Naive thymus-derived CD4-positive, alpha-beta T cell (primary cell): ENCODE measurements at places on chromosomes 3 and 15. TPM values are rescaled to one million over a fixed set of nuclear protein-coding genes. Genes with fewer than 3 reads are reported as not detected.

PARP15 gene
- total RNA-seq: 70.7 TPM

OR5H2 gene
- total RNA-seq: not detected in 2 replicates

TPRA1 gene
- total RNA-seq: 13.6 TPM

GOLGA8M gene
- 13.5 TPM for total RNA-seq

SUSD5 gene
- not detected for total RNA-seq

RLBP1 gene
- not detected for total RNA-seq

NEK10 gene
- 0.64 TPM for total RNA-seq

FBXL22 gene
- total RNA-seq: 3.3 TPM

GJD2 gene
- total RNA-seq: not detected

GOLGA6A gene
- total RNA-seq: 0.29 TPM

SLC12A1 gene
- total RNA-seq: not detected

DNA sequence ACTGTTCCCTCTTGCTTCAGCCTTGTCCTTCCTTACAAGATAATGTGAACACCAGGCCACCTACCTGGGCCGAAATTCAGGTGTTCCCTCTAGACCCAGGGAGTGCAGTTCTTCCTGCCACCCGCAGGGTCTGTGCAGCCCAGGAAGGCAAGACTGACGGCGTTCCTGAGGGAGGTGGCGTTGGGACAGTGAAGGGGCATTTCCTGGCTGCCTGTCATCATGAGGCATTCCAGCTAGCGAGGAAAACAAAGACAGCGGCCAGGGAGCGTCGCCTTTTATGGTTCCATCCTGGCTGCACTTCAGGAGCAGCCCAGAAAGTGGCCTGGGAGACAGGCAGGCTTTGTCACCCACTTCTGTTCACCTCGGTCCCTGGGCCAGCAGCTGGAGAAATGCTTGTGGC, 84.8 kb upstream of the WNT5A start:
- H3K27me3 ChIP-seq: no peaks in the 10 kb centered on the region
- H3K4me3 ChIP-seq: no peak overlapping the region
- H3K27ac ChIP-seq: no peak overlapping the region
- DNase-seq: no peak
- H3K4me1 ChIP-seq: no peaks in the 10 kb centered on the region
- no peaks in the 10 kb centered on the region for H3K36me3 ChIP-seq

GRCh38 chr15:97730315-97730714, 230.2 kb upstream of the ARRDC4 start:
- no peak overlapping the region for H3K4me3 ChIP-seq
- no peak overlapping the region for H3K27ac ChIP-seq
- no peaks in the 10 kb centered on the region for H3K36me3 ChIP-seq
- no peaks in the 10 kb centered on the region for H3K27me3 ChIP-seq
- no peaks in the 10 kb centered on the region for H3K4me1 ChIP-seq

DNA sequence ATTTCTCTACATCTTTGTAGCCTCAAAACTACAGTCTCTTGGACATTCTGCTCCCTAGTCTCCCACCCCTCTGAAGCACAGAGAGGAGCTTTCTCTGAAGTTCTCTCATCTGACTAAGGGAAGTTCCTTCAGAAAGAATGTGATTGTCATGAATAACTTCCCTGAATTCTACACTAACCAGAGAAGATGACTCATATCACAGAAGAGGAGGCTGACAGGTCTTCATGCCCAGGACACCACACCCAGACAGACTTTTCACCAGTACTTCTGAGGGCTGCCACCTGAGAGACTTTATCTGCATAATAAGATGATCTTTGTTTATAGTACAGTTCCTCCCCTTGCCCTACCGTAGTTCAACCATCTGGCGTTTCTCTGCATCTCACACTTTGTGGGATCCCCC, 52.8 kb downstream of the CDIN1 start:
- H3K36me3 ChIP-seq: no peaks in the 10 kb centered on the region
- no peaks in the 10 kb centered on the region for H3K27me3 ChIP-seq
- no peak overlapping the region for H3K4me3 ChIP-seq
- H3K27ac ChIP-seq: no peak overlapping the region

GRCh38 chr15:49168016-49168415, 2.0 kb upstream of the GALK2 start:
- H3K36me3 ChIP-seq: no peaks in the 10 kb centered on the region
- H3K27me3 ChIP-seq: no peaks in the 10 kb centered on the region
- H3K4me1 ChIP-seq: peaks cover 4% of the 10 kb centered on the region

GRCh38 chr15:31136016-31136415, 34.5 kb upstream of the TRPM1 start:
- no peaks in the 10 kb centered on the region for H3K27me3 ChIP-seq
- no peak overlapping the region for H3K4me3 ChIP-seq

GRCh38 chr3:14297784-14298236, 104.6 kb upstream of the SLC6A6 start:
- H3K27me3 ChIP-seq: no peaks in the 10 kb centered on the region
- H3K4me3 ChIP-seq: no peak overlapping the region
- no peak for DNase-seq
- no peaks in the 10 kb centered on the region for H3K4me1 ChIP-seq
- H3K27ac ChIP-seq: no peak overlapping the region
- no peaks in the 10 kb centered on the region for H3K36me3 ChIP-seq

- no peaks in the 10 kb centered on the region for H3K36me3 ChIP-seq
- no peak overlapping the region for H3K27ac ChIP-seq
- no peak for DNase-seq
- no peak overlapping the region for H3K4me3 ChIP-seq
These were observed 15.8 kb upstream of the P2RY12 start for GRCh38 chr3:151400341-151400740.

DNA sequence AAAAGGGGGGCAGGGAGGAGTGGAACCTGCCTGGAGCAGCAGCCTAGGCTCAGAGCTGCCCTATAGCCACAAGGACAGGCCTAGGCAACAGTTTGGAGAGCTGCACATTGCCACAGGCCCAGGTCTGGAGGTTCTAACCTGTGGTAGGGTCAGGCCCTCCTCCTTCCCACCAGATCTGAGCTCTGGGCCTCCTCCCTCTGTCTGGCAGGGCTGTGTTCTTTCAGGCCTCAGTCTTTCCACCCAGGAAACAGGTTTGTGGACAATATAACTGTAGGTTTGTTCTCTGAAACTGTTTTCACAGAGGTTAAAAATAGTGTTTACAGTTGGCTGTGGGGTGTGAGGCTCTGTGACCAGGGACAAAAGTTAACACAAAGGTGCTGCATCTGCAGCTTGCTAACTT, 9.0 kb upstream of the CAMKV start:
- H3K36me3 ChIP-seq: no peaks in the 10 kb centered on the region
- no peak for DNase-seq
- no peaks in the 10 kb centered on the region for H3K27me3 ChIP-seq
- H3K4me1 ChIP-seq: no peaks in the 10 kb centered on the region
- H3K27ac ChIP-seq: no peak overlapping the region

DNA sequence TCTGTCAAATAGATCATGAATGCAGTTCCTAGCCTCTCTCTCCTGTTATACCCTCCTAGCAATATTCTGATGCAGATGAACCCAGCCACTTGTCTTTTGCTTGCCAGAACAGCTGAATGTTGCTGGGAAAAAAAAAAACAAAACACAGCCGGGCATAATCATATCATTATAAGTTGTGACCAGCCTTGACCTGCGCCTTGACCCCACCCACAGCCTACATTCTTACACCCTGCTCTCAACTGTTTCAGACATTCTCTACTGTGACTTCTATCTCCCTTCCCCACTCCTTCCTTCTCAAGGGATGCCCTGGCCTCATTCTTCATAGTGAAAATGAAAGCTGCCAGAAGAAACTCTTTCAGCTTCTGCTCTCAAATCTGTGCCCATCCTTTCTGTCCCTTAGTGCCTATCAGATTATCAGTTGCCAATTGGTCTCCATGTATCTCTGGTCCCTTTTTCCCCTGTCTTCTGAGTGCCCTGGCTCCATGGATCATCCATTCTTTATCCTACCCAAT, 389.1 kb upstream of the TPRG1 start:
- peaks cover under 1% of the 10 kb centered on the region for H3K4me1 ChIP-seq
- H3K27me3 ChIP-seq: no peaks in the 10 kb centered on the region
- no peaks in the 10 kb centered on the region for H3K36me3 ChIP-seq
- H3K4me3 ChIP-seq: no peak overlapping the region
- DNase-seq: no peak
- H3K27ac ChIP-seq: no peak overlapping the region

DNA sequence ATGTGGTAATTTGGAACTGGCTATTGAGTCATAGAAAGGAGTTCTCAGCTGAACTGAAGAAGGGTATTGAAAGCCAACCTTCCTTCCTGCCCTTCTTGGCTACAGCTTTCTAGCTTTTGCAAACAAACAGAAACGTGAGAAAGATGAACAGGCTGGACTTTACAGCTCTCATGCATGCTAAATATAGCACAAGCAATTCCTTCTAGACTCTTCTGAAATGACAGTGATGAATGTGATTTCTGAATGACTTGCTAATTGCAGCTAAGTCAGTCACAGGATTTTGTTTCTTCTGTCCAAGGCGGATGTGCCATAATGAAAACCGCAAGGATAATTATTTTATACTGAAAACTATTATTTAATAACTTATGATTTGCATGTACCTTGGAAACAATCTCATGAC, 36.3 kb downstream of the BCHE start:
- H3K27ac ChIP-seq: no peak overlapping the region
- no peaks in the 10 kb centered on the region for H3K27me3 ChIP-seq
- H3K36me3 ChIP-seq: no peaks in the 10 kb centered on the region

DNA sequence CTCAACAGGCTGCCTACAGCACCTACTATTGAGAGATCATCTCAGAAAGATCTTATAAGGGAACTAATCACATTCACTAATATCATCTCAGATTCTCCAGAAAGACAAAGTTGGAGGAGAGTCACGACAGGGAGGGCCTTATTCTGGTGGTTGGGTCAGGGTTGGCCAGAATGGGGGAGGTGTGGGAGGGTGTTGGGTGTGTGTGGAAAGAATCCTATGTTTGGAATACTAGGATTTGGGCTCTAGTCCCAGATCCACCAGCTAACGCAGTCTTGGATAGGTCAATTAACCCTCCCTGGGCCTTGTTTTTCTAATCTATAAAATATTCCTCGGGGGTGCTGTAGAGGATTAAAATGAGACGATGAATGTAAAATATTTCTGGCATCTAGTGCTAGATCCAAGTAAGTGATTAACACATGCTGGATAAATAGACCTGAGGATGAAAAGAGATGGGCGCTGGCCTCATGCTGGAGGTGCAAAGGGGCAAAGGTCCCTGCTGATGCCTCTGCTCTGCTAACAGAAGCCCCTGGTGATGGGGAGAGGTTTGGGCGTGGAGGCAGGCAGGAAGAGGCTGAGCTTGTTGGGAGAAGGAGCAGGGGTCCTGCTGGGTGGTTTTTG, 67.6 kb upstream of the ETV5 start:
- H3K4me1 ChIP-seq: no peaks in the 10 kb centered on the region
- H3K4me3 ChIP-seq: no peak overlapping the region
- no peaks in the 10 kb centered on the region for H3K27me3 ChIP-seq
- H3K36me3 ChIP-seq: no peaks in the 10 kb centered on the region
- no peak for DNase-seq
- H3K27ac ChIP-seq: no peak overlapping the region

GRCh38 chr3:31244929-31245817, 287.6 kb upstream of the STT3B start:
- H3K36me3 ChIP-seq: no peaks in the 10 kb centered on the region
- H3K27ac ChIP-seq: no peak overlapping the region
- no peaks in the 10 kb centered on the region for H3K4me1 ChIP-seq
- DNase-seq: no peak
- H3K4me3 ChIP-seq: no peak overlapping the region

DNA sequence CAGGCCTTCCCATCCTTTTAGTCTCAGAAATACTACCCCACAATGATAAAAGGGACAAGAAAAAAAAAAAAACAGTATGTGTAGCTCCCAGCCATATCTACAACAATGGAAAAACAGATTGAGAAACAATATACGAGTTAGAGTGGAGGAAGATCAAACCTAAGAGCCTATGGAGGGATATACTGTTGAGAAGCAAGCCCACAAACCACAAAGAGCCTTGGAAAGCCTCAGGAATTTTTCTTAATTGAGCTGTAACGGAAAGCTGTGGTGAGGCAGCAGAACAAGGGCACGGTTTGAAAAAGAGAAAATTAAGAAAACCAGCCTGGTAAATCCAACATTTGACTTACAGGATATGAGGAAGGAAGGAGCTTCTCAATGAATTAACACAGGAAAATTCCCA, 21.4 kb downstream of the KPNA1 start:
- H3K4me3 ChIP-seq: no peak overlapping the region
- peaks cover 5% of the 10 kb centered on the region for H3K36me3 ChIP-seq
- H3K4me1 ChIP-seq: peaks cover 5% of the 10 kb centered on the region
- DNase-seq: no peak

DNA sequence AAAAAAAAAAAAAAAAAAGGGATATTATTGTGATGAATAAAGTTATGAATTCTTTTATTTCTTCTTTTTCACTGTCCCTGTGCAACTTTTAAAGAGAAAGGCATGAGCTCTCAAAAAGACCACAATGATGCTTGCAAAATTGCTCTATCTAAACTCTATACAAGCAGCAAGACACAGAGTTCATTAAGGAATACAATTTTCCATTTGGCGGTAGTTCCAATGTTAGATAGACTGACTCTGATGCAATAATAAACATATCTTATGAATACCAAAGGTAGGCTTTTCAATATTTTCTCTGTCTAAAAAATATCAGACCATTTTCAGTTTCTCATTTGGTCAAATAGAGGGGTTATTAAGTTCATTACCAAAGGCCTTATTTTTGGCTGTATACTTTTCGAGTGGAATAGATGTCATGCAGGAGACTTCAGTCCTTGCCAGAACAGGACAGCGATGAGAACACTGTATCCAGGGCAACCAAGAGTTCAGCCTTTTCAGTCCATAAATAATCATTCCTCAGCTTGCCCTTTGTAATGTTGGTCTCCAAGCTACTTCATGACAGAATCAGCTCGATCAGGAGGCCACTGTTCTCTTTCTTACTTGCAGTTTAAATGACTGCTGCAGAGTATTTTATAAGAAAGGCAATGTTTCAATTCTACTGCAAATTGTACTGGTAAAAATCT, 162.9 kb upstream of the FAM3D start:
- H3K4me3 ChIP-seq: no peak overlapping the region
- H3K27ac ChIP-seq: no peak overlapping the region
- no peaks in the 10 kb centered on the region for H3K36me3 ChIP-seq
- H3K4me1 ChIP-seq: no peaks in the 10 kb centered on the region
- no peak for DNase-seq
